ENCODE measurements at places on chromosomes 4 and X.

GRCh38 chr4:145278341-145279121 lies 98.1 kb upstream of the OTUD4 start:
- peak; percentile 39 for DNase-seq

- no peak for DNase-seq
These were observed 77.4 kb downstream of the MTMR1 start for GRCh38 chrX:150770623-150771022.

- no peak for DNase-seq
These were observed 131.2 kb upstream of the SMARCAD1 start for GRCh38 chr4:94076498-94076897.

DNA sequence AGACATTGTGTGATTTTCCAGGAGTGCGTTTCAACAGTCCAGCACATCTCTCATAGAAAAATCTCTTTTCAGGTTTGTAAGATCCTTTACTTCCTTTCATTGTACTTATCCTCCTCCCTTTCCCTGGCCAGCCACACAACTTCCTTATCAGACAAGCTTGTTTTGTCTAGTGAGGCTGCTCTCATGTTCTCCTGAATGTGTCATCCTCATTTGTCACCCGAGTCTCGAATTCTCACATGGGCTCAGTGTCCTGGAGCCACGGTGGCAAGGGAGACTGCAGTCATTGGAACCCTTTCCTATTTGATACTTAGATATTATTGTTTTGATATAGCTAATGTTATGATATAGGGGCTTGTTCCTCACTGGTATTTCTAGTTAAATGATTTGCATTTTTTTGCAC lies 16.9 kb downstream of the SYNPO2 start:
- peak; percentile 52 for DNase-seq

DNA sequence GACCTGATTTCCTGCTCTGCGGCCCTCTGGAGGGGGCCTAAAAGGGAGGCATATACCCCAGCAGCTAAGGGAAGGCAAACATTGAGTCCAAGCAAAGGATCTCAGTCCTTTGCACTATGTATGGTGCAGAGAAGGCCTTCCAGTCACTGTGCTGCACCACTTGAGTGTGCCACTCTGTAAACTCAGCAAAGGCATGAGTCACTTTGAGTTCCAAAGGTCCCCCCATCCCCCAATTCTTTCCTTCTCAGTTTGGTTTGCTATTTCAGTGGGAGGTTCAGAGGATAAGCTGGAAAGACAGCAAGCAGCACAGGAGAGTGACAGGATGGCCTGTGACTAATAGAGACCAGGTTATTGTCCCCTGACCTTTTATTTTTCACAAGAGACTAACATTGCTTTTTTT lies 131.3 kb downstream of the FHDC1 start:
- DNase-seq = peak; percentile 29

GRCh38 chr4:94634271-94634670 lies 123.5 kb upstream of the BMPR1B start:
- DNase-seq = no peak

DNA sequence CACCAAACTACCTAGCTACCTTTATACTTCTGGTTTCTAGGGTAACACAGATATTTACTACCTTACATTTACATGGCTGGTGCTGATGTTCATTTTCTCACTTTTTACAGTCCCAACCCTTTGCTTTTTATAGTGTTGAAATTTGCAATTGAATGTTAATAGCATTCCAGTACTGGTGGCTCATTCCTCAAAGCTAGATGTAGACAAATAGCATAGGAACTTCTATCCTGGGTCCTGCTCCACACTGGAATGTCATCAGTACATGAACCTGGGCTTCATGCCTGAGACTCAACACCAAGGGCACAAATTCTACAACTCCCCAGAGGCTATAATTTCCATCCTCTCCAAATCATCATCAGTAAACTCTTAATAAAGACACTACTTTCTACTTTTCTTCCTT lies 10.3 kb upstream of the TRMT2B start:
- DNase-seq = no peak

DNA sequence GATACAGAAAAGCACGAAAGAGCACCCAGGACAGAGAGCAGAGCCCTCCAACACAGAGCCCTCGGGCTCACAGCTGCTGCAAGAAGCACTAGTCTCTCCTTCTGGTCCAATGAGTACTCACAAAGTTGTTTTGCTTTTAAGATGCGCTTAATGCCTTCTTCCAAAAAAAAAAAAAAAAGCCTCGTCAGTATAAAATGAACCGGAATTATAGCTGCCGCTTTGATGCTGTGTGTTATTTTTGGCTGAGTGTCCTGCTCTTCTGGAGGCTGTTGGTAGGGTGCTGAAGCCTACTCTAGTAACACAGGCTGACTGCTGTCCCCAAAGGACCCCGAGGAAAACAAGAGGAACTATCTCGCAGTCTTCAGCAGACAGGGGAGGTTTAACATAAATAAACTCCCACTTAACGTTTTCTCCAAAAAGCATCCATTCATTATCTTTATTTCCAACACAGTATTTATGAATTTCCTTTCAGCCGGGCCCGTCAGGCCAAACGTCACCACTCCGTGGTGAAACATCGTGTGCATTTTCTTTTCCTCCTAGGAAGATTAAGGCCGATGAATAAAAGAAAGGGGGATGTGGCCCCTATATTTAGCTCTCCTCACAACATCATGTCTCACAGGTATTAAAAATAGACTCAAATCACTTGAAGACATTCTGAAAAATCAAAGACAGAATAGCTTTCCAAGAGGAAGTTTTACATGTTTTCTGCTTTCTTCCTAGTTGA lies 213.7 kb upstream of the PPARGC1A start:
- DNase-seq = no peak

DNA sequence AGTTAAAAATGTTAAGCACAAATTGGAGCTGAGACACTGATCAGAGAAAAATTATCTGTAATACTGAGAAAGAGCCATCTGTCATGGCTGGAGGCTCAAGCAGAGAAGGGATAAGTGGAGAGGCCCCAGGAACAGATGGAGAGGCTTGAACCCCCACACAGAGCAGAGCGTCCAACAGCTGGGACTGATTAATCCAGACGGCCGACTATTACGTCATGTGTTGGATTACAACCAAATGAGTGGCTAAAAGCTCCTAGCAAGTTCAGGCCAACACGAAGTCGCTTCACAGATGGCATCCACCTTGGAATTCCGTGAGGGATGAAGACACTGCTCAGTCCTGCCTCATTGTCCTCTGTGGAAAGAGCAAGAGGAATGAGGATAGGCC lies 57.7 kb upstream of the ATXN3L start:
- DNase-seq = peak; percentile 62

- no peak for DNase-seq
These were observed 33.0 kb downstream of the TSPAN5 start for GRCh38 chr4:98625399-98625798.

GRCh38 chr4:168637872-168638756 lies 141.3 kb downstream of the PALLD start:
- DNase-seq = no peak

DNA sequence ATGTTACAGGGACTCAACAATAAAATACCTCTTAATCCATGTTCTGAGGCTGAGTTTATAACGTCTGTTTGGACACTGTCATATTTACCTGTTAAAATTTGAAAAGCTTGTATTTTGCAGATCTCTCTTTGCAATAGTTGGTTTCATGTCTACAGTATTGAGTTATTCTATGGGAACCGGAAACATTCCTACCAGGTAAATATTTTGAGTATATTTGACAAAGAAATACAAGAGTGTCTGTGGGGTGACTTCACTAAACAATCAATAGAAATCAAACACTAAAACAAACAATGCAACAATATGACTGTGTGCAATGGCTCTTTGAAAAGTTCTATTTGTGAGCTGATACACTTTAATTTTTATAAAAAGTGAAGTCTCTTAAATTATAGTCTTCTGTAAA lies 47.7 kb upstream of the CXCL8 start:
- no peak for DNase-seq

DNA sequence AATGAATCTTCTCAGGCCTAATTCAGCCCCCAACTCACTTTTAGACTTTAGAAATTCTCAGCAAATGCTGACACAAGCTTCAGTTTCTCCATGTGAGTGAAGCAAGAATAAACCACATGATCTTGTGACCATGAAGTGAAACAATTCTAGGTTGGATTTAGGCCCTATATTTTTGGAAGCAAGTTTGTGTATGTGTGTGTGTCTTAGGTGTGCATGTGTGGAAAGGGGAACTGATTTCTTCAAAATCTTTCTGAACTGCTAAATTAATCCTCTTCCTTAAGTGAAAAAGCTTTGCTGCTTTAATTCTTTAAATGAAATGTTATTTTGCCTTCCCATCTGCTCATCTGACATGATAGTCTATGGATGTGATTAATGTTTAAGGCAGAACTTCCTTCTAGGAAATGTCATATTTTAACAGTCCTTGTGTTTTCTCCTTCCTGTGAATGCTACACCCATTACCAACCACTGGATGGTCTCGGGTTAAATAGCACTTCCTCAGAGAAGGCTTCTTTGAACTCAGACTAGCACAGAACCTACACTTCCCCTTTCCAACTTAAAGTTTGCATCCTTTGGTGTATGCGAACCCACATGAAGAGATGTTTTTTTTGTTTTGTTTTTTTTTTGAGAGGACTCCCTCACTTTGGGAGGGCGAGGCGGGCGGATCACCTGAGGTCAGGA lies 1.2 kb upstream of the TMEM144 start:
- no peak for DNase-seq

DNA sequence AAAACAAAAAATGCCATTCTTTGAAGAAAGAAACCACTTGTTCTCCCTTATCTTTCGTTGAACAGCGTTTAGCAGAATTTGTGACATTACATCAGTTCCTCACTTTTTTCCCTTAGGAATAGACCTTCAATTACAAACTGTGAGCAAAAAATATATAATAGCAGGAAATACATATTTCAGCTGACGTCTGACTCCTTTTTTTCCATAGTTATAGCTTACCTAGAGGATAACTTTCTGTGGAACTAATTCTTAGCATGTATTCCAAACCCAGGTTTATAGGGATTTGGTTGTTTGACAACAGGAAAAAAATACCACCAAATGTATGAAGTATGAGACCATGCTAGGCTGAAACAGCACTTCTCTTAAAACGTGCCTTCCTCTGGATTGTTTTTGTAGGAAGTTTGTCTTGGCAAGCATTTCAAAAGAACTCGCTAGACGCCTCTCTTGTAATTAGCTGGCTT lies 2.0 kb upstream of the LIMCH1 start:
- DNase-seq = no peak

GRCh38 chrX:94400488-94400887 lies 726.5 kb downstream of the FAM133A start:
- DNase-seq = peak; percentile 96

- no peak for DNase-seq
These were observed 166.3 kb downstream of the GALNTL6 start for GRCh38 chr4:171979461-171979860.

DNA sequence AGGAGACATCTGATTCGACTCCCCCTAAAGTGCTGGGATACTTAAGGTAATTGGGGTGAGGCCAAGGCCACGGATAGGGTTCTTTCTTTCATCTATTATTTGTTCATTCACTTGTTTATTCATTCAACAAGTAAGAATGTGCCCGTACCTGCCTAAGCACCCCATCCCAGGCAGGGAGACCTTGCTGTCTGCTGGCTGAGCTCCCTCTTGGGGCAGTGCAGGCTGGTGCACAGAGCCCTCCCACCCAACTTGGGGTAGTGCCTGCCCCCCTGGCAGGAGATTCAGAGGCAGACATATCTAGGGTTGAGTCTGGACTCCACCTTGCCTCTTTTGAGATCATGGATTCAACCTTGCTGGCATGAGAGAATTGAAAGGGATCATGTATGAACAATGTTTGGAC lies 95.7 kb downstream of the DRD5 start:
- no peak for DNase-seq

GRCh38 chr4:17956245-17956644 lies 65.3 kb downstream of the LCORL start:
- no peak for DNase-seq

GRCh38 chrX:23902419-23902818 lies 5.3 kb downstream of the APOO start:
- DNase-seq = peak; percentile 68

- DNase-seq = no peak
These were observed 562.9 kb upstream of the FAT1 start for GRCh38 chr4:187286525-187286924.

DNA sequence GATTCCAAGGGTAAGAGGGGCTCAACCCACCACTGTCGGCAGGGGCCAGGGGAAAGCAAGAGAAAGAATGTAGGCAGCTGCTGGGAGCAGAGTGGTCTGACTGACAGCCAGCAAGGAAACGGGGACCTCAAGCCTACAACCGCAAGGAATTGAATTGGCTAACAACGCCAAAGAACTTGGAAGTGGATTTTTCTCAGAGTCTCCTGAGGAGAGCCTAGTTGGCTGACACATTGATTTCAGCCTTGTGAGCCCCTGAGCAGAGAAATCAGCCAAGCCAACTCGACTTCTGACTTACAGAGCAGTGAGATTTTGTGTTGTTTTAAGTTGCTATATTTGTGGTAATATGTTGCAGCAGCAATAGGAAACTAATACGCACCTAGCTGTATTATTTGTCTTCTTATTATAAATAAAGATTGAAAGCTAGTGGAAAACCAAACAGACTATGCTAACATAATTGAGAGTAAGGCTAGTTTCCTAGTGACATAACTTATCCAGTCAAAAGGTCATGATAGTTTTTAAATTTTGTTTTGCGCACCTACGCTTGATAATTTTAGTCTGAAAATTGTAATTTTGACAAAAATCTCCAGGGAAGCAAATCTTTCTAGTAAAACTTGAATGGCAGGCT lies 145.8 kb upstream of the HCCS start:
- DNase-seq = no peak

- no peak for DNase-seq
These were observed 195.7 kb downstream of the SHROOM3 start for GRCh38 chr4:76630741-76631140.

GRCh38 chrX:136906921-136907510 lies 26.5 kb upstream of the RBMX start:
- no peak for DNase-seq

- no peak for DNase-seq
These were observed 28.9 kb upstream of the ACSL1 start for GRCh38 chr4:184854673-184855072.

DNA sequence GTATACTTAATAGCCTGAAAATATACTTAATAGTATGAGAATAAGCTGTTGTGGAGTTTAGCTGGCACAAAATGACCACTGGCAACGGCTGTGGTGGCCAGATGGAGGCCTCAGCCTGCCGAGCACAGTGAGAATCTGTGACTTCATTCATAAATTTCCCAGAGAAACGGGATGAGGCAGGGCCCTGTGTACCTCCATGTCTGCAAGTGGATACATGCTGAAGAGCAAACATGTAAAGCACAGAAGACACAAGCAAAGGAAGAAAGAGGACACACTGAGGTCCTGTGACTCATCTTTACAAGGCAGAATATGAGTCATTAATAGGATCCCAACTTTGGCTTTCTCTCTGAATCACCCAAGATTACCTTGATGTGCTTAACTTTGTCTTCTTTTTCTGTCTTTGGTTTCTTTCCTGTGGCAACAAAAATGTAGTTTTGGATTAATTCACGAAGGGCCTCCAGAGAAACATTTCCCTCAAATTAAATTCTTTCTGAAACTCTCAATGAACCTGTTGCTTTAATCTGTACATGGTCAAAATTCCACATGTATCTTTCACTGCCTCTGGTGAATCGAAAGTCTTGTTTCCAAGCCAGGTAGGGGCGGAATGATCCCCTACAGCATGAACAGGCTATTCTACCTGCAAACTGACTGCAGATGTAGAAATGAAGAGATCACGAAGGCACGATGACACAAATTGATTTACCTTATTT lies 56.4 kb downstream of the IRF2 start:
- peak; percentile 98 for DNase-seq

Data from epithelial cell of esophagus (primary cell).